Effector memory CD4-positive, alpha-beta T cell (primary cell): ENCODE measurements at places on chromosomes 12 and 14.

GRCh38 chr12:18752280-18752920, 14.5 kb downstream of the CAPZA3 start:
- DNase-seq = no peak

DNA sequence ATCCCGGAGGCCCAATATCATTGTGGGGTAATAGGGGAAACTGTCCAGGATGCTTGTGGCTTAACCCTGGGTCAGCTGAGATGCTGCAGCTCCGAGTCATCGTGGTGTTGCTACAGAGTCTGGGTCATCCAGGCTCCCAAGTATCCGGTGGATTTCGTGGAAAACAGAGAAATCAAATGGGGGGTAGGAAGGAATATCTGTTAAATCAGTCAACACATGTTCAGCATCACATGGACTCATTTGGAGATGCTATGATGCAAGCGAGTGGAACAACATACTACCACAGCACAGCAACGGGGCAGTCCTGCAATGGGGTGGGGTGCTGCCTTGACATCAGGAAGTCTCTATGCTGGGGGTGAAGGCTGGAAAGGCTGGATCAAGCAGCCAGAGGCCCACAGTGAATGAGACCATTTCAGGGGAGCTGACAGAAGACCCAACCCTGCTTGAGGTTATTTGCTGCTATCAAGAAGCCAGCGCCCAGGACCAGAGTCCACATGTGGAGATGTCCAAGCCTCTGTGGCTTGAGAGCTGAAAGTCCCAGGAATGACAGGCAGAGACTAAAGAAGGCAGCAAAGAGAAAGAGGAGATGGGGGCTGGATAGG, 22.9 kb downstream of the VDR start:
- no peak for DNase-seq

DNA sequence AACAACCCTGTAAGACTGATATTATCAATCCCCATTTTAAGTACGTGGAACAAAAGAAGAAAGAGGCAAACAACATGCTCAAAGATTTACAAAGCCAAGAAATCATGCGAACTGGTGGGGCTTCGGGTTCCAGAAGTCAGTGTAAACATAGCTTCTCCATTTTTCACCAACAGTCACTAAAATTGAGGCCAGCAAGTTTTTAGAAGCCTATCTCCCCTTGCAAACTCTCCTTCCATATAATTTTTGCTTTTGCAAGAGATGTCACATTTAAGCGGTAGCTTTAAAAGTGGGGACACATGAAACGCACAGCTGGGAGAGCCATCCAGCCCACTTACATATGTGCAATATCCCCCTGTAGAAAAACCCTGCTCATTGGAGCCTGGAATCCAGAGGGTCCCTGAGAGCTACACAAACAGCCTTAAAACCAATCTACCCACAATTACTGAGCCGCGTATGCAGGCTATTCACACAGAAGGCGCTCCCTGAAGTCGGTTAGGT, 797 bp downstream of the SLC11A2 start:
- no peak for DNase-seq

DNA sequence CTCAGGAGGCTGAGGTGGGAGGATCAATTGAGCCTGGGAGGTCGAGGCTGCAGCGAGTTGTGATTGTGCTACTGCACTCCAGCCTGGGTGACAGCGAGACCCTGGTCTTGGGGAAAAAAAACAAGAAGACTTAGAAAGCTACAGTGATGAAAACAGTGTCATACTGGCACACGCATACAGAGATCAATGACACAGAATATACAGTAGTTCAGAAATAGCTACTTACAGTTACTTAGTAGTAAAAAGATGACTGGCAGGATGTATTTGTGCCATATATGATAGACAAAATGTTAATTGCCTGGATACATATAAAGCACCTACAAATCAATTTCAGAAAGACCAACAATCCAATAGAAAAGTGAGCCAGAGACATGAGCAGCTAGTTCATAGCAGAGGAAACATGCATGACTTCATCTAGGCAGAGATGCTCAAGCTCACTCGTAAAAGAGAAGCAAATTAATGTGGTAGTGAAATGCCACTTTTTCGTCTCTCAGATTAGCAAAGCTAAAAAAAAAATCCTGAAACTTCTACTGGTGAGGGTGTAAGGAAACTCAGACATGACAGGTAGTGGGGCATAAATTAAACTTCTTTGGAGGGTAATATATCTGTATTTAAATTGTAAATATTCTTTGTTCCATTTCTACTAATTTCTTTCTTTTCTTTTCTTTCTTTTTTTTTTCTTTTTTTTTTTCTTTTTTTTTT, 2.5 kb upstream of the ALDH2 start:
- no peak for DNase-seq

DNA sequence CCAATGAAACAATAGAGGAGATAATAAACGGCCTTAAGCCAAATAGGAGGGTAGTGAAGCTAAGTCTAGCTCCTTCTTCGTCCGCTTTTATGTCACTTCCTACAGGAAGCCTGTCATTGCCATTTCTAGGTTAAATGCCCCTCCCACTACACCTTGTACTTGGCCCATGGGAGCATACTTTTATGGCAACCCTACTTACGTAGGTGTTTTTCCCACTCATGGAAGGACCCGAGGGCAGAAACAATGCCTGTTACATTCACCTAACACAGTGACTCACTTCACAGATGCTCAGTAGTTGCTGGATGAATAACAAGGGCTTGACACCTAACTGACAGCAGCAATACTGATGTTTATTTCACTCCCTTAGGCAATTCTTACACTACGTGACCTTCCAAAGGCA, 44.5 kb downstream of the ALKBH1 start:
- DNase-seq = no peak

DNA sequence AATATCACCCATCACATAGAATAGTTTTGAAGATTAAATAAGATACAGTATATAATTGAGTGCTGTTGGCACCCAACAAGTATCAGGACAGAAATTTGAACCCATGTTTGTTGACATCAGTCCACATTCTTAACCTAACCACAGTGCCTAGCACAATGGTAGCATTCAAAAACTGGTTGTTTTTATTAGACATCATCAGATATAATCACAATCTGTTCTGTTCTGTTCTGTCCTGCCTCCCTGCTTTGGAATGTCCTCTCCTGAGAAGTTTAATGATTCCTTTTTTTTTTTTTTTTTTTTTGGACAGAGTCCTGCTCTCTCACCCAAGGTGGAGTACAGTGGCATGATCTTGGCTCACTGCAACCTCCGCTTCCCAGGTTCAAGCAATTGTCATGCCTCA, 476.6 kb downstream of the RMST start:
- no peak for DNase-seq

DNA sequence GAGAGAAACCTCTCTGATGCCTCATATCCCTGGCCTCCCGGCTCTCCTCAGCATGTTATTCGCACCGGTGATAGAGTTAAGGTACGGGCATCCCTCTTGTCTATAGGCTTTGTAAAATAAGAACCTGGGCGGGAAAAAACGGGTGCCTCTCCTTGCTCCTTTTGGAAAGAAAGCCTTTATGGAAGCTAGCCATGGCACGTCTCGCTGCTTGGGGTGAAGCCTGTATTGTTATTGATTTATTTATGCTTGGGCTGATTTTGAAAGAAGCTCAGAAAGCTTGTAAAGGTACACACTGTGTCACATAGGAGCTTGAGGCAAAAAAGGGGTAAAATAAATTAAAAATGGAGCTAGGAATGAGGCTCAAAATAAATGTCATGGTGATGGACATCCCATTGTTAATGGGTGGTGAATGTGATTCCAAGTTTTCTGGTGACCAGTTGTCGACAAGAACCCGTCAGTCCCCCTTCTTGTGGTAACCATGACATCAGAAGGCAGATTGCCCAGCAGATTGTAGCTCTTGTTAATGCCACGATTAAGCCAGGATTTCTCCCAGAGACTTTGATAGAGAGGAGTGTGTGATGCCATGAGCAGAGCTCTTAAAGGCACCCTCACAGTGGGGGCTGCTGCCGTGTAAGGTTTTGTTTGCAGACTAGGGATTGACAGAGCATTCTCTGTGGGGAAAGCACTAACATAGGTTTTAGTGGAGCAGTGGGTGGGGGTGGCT, 50.4 kb upstream of the ASPG start:
- no peak for DNase-seq

DNA sequence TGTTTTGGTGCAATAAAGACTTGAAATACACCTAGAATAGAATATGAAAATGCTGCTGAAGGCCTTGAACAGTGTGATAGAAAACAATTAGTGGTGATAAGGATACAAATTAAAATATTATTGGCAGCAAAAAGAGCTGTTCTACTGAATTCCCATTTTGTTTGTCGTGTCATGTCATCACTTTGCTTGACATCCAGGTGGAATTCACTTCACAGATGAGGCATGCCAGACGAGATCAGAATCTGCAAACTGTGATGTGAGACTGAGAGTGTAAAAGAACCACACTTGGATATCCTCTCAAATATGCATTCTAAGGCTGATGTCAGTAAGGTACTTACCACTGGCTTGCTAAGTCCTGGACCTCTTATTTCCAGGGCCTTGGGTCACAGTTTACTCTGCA, 635.1 kb upstream of the STXBP6 start:
- DNase-seq = no peak

- DNase-seq = peak; percentile 75
Observed at GRCh38 chr12:48817873-48818830, at the start of gene CACNB3. TSS of gene CACNB3 (plus strand) at chr12:48818496. CDS start at chr12:48818930, 434 bp downstream.

DNA sequence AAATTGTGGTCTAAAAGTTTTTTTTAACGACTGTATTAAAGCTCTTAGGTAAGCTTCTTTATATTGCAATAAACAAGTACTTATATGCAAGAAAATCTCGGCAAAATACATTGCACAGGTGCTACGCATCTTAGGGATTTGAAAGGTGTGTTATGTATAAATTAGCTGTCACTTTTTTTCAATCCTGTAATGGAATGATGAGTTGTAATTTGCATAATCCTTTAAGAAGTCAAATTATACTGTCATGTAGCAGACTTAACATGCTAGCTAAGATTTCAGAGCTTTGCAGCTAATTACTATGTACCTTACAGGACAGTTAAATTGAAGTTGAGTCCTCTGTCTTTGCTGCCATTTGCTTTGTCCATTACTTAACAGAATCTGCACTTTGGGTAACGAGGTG, 117.5 kb downstream of the NPAS3 start:
- no peak for DNase-seq

DNA sequence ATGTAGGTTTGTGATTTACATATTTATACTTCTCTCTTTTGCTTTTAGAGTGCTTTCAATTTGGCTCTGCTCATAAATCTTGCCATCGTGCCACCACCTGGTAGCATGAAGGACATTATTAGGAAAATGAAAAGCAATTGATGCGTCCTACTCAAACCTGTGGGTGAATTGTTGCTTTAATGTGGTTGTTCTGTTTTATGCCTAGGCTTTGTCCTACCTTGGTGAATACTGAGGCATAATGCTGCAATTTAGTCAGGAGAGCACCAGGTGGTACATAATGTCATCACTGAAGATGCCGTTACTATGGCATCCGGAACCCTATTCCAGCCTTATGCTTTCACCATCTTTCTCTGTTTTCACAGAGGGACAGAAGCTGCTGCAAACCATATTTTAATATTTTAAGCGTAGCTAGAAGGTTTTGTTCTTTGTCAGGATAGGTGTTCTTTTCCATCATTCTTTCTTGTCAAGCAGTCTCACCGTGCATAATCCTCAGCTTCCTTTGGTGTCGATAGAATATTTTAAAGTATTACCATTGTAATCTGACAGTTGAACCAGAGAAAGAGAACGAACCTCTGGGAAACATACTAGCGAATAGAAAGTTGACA, 68.5 kb upstream of the PKP2 start:
- DNase-seq = no peak

- no peak for DNase-seq
Observed at GRCh38 chr12:82468563-82468962, 110.2 kb downstream of the METTL25 start.

DNA sequence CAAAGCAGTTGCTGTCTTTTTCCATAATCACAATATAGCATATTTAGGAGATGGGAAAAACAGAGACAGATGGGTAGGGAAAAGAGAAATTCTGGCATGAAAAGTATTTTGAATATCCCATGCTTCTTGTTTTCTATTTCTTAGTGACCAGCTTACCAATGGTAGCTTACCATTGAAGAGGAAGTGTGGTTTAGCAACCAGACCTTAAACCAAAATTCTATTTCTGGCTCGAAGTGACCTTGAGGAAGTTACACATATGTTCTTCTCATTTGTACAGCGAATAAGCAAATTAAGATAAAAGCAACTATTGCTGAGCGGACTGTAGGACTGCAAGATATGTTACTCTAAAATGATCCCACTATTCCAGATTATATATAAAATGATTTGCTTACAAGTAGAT, 82.9 kb downstream of the FGD4 start:
- DNase-seq = no peak

DNA sequence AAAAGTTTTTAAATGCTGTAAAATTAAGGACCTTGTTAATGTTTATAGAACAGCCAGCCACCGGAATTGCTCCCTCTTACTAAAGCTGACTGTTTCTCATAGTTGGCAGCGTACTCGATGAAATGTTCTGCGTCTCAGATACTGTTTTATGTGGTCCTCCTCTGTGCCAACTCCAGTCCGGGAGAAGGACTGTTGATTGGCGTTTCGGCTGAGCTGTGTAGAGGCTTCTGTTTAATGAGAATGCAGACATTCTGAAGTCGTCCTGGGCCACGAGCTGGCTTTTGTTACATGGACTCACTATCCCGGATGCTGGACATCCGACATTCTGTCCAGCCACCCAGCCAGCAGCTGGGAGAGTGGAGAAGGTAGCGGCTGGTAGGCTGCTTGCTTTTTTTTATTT, 75.4 kb downstream of the WDR20 start:
- DNase-seq = no peak

- no peak for DNase-seq
Observed at GRCh38 chr14:105249182-105250007, 1.1 kb downstream of the BTBD6 start.

DNA sequence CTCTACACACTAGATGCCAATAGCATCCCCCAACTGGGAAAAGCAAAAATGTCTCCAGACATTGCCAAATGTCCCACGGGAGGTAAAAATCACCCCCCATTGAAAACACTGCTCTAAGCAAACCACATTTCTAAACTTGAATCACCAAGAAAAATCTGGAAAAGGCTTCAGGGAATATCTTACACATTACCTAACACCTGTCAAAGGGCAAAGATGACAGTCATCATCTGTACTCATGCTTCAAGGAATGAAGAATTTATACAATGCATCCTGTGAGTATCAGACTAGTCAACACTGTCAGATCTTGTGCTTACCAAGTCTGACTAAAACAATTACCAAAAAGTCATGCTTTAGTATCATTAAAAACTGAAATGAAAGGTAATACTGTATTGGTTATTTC, 161.6 kb upstream of the SOX5 start:
- no peak for DNase-seq

GRCh38 chr14:100434911-100435438, 111.8 kb downstream of the SLC25A47 start:
- no peak for DNase-seq

DNA sequence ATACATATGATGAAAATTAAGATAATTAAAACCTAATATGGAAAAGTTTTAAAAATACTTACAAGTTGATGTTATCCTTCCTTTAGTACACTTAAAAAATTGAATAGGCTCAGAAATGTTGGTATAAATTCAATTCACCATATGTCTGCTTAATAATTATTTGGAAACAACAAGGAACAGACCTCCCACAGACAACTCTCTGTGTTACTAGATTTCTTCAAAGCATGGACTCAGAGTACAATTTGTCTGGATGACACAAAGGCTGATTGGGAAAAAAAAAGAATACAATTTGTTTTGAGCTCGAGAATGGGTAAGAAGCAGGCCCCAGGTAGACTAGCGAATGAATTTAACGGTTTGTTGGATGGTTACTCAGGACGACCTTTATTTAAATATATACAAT, 48.9 kb upstream of the BTG1 start:
- DNase-seq = no peak
